BE2C (cell line): ENCODE measurements at places on chromosomes 12 and 14.

DNA sequence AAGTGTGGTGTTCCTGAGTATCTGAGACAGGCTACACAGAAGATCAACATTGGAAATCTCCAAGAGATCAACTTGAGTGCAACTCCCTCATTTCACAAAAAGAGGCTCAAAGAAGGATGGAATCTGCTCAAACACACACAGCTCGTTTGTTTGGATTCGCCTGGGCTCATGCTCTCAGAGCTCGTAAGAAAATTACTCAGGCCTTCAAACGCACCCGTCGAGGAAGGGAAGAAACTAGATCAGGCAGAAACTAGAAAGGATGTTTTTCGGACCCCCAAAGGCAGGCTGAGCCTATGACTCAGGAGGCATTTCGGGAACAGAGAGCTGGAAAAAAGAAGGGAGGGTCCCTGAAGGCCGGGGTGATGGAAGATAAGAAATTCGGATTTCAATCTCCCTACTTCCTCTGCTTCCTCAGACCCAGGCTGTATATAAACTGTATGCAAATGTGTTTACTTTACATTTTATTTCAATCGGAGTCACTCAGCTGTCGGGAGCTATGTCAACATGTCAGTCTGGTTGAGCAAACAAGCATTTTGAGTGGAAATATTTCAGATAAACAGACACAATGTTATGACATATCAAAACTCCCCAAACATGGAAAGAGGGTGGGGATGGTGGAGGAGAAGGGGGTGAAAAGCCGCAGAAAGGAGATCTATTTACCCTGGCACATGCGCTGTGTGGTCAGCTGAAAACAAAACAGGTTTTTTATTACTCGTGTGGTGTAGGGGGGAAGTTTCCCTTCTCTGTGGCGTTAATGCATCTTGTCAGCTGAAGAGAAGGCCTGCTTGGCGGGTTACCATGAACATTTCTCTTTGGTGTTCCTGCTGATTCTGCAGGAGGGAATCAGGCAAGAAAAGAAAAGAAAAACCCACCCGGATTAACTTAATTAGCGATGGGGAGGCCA is 129.1 kb upstream of the TBX3 start:
- DNase-seq, result no peak

GRCh38 chr14:76546426-76547221 is 170.7 kb downstream of the ESRRB start:
- DNase-seq, result peak; percentile 69

DNA sequence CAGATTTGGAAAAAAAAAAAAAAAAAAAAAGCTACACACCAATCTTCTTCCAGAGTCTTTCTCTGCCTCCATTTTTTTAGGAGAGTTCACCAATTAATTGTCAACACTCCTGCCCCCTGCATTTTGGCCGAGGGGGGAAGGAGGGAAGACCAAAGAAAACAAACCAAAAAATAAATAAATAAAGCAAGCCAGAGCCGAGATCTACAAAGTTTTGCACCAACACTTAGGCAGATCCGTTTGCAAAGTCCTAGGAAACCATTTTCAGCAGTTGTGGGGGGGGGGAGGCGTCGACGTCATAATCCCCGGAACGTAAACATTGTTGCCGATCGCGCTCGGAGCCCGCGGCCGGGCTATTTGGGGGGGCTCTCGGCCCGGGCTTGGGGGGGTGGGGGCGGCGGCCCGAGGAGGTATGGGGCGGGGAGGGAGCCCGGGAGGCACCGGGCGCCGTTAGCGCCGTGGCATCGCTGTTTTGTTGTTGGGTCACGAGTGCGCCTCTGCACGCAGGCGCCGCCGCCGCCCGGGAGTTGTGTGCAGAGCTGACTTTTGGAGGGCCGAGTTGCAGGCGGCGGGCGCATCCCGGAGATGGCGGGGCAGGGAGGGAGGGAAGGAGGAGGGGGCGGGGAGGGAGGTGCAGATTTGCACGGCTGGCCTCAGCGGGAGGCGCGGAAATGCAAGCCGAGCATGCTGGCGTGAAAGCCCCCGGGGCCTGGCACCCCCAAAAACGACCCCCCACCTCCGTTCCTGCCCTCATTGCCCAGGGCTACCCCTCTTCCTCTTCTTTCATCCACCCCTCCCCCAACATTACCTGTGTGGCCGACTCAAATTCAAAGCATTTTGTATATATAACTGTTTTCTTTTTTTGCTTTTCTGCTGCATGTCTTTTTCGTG is 598 bp downstream of the KDM2B start:
- peak; percentile 85 for DNase-seq

GRCh38 chr14:53327716-53328115 is 174.6 kb upstream of the DDHD1 start:
- DNase-seq, result no peak

GRCh38 chr14:88681755-88682494 is 110.8 kb downstream of the EML5 start:
- DNase-seq, result no peak

DNA sequence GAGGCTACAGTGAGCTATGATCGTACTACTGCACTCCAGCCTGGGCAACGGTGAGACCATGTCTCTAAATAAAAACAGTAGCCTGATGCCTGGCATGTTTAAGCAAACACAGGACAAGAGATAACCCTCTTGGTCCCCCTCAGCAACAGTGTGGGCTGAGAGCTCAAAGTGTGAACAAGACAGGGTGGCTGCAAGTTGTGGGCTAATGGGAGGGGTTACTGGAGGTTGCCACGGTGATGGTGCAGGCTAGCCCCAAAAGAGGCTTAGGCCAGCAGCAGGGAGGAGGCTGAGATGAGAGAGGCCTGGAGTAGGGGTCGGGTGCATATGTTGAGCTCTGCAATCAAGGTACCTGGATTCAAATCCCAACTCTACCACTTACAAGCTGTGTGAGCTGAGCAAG is 3.4 kb upstream of the LGMN start:
- DNase-seq, result no peak

- no peak for DNase-seq
Measured at GRCh38 chr14:103693515-103693914, 21.7 kb downstream of the XRCC3 start.

DNA sequence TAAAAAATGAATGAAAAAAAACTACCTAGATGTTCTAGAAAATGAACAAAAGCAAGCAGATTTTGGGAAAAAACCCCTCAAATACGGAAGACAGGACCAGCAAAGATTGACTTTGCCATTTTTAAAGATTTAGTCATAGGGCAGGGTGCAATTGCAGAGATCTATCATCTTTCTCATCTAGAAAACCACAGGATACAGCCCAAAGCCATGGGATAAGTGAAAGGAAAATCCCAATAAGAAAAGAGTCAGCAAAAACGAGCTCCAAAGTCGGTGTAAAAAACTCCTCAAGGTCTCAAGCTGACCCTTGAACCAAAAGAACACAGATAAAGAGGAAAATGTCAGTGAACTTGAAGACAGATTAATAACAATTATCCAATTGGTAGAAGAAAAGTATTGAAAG is 28.0 kb downstream of the CEP290 start:
- no peak for DNase-seq

DNA sequence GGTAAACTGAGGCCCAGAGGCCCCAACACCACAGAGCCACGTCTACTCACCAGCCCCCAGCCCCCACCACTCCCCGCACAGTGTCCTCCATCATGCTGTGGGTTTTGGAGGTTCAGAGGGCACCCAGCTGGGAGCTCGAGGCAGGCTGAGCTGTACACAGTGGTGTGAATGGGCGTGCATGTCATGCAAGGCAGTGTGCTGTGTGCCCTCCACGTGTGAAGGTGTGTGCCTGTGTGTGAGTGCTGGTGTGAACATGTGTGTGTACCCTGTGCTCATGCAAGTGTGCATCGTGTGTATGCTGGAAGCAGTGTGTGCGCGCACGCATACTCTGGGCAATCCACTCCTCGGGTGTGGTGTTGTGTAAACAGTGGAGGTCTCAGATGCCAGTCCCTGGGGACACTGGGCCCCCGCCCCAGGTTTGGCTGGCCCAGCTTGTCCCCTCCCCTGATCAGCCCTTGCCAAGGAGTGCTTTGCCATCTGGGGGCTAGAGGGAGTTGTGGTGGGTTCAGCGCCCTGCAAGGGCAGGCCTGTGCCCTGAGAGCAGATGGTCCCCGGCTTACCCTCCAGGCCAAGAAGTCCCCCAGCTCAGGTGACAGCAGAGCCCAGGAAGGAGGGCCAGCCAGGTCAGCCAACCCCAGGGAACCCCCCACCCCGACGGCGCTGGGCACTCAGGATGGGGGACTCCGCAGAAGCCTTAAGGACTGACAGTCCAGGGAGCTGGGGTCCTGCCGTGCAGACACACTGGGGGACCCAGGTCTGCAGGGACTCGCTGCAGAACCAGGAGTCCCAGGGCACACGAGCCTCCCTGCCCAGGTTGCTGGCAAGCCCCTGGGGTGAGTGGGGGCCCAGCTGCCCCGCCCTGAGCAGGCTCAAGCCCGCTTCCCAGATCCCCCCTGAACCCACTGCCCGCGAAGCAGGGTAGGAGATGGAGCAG is 23.8 kb upstream of the GPR132 start:
- no peak for DNase-seq

DNA sequence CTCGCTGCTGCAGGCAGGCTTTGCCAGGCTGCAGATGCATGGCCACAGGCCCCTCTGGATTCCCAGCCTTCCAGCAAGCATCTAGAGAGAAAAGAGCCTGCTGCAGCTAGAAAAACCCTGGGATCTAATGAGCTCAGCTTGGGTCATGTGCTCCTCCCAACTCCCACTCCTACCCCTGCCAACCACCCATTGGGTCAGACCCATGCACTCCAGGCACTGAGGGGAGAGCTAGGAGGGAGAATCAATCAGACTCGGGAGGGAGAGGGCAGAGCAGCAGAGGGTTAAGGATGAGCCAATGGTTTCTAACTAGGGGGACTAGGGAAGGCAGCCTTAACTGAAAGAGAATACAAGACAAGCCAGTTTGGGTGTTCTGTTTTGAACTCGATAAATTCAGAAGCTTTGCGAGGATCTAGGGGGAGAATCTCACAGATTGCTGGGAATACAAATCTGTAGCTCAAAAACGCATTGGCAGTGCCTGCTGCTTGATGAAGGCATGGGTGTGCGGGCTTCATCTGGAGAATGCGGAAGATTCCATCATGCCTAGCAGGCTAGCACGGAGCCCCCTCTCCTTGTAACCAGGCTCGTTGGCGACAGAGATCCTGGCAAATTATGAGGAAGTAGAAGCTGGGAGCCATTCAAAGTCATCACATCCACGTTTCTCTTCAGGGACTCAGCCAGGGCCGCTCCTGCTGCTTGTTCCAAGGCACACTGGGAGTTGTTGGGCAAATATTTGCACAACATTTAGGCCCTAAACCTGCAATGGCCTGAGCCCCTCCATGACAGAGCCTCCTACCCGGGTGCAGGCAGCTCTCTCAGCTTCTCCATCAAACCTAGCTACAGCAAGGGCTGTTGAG is 56.4 kb downstream of the VCPKMT start:
- no peak for DNase-seq

GRCh38 chr12:44314007-44314500 is 478.2 kb downstream of the TMEM117 start:
- no peak for DNase-seq

- peak; percentile 79 for DNase-seq
Measured at GRCh38 chr12:6914947-6915788, 788 bp downstream of the ENO2 start.
